Omental fat pad (tissue), 4 donors: ENCODE measurements at places on chromosomes 16 and 17.

GRCh38 chr17:77811521-77811920 lies 147.0 kb upstream of the TNRC6C start:
- no peak for DNase-seq

- no peak for DNase-seq
Observed at GRCh38 chr17:17485420-17485819, 8.6 kb downstream of the MED9 start.

- DNase-seq = no peak
Observed at GRCh38 chr16:67154578-67155294, 3.9 kb upstream of the B3GNT9 start.

DNA sequence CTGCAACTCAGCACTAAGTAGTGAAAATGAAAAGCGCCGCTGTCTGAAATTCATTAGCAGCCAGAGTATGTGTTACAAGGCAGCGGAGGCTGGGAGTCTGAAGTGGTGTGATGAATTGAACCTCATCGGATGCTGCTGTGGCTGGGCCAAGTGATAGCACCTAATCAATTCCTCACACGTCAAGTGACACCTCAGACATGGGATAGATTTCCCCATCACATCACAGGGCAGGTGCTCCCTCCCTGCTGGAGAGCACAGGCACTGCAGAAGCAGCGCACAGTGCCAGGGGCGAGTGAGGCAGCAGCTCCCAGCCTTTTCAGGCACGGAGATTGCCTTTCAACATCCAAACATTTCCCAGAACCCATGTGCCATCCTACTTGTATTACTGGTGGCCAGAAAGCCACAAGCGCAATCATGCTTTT lies 32.2 kb downstream of the DRC3 start:
- DNase-seq = no peak

- DNase-seq = no peak
Observed at GRCh38 chr16:84274515-84274914, 20.2 kb upstream of the WFDC1 start.

DNA sequence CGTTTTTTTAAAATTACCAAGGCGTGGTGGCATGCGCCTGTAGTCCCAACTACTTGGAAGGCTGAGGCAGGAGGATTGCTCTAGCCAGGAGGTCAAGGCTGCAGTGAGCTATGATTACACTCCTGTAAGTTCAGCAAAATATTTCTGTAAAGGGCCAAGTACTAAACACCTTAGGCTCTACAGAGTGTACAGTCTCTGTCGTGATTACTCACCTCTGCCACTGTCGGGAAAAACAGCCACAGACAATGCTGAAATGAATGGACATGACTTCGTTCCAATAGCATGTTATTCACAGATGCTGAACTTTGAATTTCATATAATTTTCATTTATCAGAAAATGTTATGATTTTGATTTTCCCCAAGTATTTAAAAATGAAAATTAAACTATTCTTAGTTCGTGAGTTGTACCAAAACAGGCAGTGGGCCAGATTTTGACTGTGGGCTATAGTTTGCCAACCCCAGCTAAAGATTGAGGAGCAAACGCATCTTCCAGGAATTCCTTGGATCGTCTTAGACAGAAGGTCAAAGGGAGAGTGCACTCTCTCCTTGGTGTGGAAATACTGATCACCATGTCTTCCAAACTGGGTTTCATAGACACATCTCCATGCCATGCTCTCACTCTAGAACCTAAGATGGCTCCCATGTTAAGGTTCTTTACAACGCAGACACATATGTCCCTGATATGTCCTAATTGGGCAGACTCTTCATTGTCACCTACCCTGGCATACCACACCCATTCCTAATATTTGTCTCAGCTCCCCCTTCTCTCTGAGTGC lies 89.5 kb downstream of the MARF1 start:
- DNase-seq = no peak

DNA sequence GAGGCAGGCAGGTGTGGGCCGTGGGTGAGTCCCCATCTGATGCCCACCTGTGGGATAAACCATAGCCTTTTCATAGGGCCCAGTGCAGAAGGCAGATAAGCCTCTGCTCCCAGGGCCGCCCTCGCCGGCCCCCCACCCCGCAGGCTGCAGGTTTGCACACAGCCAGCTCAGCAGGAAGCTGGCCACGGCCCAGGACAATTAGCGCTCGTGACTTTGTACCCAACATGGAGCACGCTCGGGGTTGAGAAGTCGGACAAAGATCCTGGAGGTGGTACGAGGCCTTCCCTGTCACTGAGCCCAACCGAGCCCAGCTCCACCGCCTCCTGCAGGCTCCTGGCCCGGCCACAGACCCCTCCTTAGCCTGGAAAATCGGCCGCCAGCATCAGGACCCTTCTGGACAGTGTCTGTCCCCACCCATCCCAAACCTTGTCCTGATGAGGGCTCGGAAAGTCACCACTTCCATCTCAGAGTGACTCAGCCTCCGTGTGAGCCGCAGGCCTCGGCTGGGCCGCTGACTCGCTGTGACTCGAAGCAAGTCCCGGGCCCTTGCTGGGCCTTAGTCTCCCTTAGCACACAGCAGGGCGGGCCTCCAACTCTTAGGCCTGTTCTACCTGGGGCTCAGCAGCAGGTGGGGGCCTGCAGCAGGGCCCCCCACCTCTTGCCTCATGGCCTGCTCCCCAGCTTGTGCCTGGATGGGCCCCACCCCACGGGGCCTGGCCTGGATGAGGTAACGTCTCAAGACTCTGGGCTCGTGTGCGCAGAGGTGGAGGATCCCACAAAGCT lies 22.7 kb downstream of the FAM83G start:
- no peak for DNase-seq

- no peak for DNase-seq
Observed at GRCh38 chr17:51056813-51057510, 63.7 kb downstream of the SPAG9 start.

DNA sequence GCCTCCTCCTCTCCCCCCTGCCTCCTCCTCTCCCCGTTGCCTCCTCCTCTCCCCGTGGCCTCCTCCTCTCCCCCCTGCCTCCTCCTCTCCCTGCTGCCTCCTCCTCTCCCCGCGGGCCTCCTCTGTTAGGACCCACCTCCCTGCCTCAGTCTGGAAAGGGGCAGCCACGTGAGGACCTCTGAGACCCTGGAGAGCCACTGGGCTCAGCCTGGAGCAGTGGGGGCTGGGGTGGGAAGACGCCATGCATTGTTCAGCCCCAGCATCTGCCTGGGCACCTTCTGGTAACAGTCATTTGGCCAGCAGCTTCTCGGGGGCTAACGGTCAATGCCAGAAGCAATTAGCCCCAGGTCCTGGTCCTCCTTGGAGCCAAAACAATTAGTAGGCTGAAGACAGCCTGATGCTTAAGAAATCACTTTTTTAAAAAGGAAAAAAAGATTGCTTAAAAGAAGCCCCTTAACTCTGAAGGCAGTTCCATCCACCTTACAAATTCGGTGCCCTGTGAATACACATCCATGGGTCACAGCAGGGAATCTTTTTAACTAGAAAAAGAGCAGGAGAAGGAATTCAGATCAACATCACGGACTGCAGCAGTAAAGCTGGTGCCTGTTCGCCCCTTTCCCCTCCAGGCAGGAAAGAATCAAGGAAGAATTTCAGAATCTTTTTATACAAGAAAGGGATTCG lies 29.8 kb downstream of the NXN start:
- no peak for DNase-seq
